Inflammatory macrophage treated with lipopolysaccharide for 4 hours (primary cell): ENCODE measurements at places on chromosomes 5 and 9.
A peak's percentile ranks its signal among the peaks of the same experiment; 100 is the strongest.

DNA sequence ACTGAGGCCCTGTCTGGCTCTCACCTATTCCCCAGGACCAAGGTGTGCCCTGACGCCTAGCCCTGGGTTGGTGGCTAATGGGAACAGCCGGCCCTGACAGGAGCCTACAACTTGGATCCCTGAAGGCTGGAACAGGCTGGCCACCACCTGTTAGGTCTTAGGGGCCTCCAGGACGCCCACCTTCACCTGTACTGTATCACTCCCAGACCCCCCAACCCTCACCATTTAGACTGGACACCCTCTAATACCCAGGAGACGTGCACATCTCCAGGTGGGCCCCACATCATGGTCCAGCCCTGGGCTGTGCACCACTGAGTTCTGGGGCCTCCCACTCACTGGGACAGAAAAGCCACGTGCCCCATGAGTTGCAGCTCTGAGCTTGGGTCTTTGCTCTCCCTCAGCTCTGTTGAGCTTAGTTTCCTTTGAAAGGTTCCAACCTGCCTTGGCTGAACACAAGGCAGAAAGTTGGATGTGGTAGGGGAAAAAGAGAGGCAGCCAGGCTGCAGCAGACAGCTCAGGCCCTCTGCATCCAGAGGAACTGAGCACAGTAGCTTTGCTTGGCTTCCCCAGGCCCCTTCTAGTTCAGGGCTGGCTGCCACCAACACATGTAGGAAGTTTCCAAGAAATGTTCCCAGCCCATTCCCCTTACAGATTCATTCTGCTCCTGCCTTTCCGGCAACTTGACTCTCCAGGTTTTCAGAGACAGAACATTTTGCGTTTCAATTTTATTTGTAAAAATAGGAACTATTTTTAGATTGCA lies 116.8 kb upstream of the TBC1D2 start:
- no peak for DNase-seq

DNA sequence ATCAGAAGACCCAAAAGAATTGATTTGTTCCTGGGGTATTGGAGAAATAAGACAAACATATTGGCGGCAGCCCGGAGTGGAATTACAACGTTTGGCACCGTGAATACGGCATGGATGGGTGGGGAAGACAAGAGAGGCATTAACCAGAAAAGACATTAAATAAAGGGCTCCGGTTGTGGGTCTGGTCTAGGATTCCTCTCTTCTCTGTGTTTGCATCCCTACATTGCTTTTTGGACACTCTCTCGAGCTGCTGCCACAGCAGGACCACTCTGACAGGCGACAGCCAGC lies 138.7 kb upstream of the PALM2AKAP2 start:
- DNase-seq, result no peak

GRCh38 chr9:34982361-34982760 lies 7.2 kb upstream of the DNAJB5 start:
- DNase-seq, result peak; percentile 85

GRCh38 chr9:109115931-109116526 lies 3.7 kb downstream of the TMEM245 start:
- no peak for DNase-seq

GRCh38 chr9:92508018-92508820 lies 25.9 kb upstream of the ASPN start:
- DNase-seq, result no peak

- peak; percentile 53 for DNase-seq
Measured at GRCh38 chr9:137320555-137321384, 18.7 kb upstream of the NRARP start.

DNA sequence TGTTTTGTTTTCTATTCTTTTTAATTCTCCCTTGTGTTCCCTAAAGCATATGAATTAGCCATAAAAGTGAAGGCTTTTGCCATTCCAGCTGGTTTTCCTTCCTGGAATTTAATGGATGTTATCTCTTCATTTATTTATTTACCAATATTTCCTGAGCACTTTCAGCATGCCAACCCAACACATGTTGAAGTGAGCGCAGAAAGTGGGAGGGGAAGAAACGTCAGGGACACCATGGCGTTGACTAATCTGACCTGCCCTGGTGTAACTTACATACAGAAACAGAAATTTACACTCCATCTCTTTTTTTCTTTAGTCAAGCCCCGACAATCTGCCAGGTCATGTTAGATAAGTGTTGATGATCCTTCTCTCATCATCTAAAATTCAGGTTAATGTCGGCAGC lies 247.5 kb downstream of the PCSK5 start:
- DNase-seq, result no peak

- DNase-seq, result no peak
Measured at GRCh38 chr5:76099756-76100155, 16.6 kb downstream of the SV2C start.

DNA sequence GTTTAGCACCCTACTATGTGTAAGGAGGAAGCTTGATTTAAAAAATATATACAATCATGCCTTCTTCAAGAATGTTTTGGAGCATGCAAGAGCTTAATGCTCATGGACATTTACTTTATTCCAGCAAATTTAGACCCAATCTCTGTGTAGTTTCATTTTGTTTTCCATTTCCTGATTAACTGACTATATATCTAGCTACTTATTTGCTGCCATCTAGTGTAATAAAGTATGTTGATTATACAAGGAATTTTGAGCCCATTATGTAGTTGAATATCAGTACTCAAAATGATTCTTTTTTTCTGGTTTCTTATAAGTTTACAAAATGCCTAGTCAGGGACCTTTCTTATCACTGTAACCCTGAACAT lies 100.0 kb upstream of the CCDC152 start:
- DNase-seq, result no peak

GRCh38 chr5:79023348-79023747 lies 38.2 kb upstream of the ARSB start:
- DNase-seq, result no peak

- DNase-seq, result no peak
Measured at GRCh38 chr9:97366476-97366875, 45.4 kb upstream of the TDRD7 start.

GRCh38 chr5:169250887-169251286 lies 50.1 kb downstream of the SLIT3 start:
- DNase-seq, result no peak

DNA sequence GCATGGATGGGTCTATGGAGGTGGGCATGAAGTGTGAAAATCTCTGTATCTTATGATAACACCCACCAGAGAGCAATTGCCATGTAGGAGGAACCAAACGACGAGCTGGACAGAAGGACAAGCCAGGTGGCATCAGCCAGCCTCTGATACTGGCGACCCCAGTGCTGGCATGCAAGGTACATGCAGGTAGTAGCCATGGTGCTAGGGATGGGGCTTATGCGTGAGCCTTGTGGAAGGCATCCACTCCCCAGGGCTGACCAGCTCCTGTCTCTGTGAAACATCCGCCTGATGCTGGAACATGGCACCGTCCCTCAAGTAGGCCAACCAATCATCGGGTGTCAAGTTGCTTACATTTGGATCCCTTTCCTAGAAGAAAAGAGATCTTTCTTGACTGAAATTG lies 412.9 kb downstream of the GADD45G start:
- no peak for DNase-seq

GRCh38 chr5:132500931-132501628 lies 10.5 kb upstream of the IRF1 start:
- DNase-seq, result peak; percentile 61

- DNase-seq, result peak; percentile 32
Measured at GRCh38 chr9:93376411-93376810, 75.1 kb upstream of the FAM120A start.

- no peak for DNase-seq
Measured at GRCh38 chr9:95449016-95449415, 67.8 kb downstream of the PTCH1 start.

- DNase-seq, result no peak
Measured at GRCh38 chr9:76927540-76928240, 21.8 kb upstream of the PRUNE2 start.

DNA sequence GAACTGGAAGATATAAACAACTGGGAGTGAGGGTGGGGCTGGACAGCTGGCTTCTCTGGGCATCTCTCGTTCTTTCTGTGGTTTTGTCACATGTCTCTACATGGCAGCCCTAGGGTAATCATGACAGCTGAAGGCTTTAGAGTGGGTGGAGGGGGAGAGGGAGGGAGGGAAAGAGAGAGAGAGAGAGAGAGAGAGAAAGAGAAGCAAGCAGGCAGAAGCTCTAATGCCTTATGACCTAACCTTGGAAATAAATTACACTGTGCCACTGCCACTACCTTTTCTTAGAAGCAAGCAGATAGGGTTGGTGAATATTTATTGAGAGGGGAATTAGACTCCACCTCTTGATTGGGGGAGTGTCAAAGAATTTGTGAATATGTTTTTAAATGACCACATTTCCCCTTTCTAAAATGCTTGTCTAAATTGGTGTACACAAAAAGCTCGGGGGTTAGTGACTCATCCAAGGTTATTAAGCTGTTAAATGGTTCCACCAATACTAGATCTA lies 2.6 kb upstream of the DAPK1 start:
- peak; percentile 84 for DNase-seq

DNA sequence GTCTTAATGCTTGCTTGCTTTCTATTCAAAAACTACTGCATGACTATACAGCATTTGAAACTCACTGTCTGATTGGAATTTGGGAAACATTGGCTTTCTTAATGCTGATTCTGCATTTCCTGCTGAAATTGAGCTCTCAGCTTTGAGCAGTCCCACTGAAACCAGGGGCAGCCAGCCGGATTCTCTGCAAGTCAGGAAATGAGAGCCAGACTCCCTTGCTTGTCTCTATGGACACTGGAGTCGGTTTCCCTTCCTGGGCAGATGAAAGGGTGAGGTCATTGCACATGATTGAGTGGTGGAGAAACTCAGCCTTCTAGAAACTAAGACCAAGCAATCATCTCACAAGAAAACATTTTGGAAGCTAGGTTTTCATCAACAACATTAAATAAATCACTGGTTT lies 119.7 kb upstream of the SPATA31C2 start:
- peak; percentile 67 for DNase-seq

DNA sequence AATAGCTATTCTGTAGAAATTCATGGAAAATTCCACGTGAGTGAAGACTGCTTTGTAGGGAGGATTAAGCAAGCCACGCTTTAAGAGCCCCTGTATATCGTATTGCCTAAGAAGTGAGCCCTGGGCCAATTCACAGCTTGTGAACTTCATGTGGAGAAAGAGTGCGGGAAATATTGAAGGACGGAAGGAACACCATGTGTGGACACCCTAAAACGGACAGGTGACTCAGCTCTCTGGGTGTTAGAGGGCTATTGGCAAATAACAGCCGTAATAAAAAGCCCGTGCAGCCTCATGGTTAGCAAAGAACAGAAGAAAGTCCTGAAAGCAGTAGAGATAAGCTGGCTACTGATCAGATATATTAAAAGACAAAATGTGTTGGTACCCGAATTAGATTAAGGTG lies 26.4 kb downstream of the ZNF366 start:
- DNase-seq, result peak; percentile 44

DNA sequence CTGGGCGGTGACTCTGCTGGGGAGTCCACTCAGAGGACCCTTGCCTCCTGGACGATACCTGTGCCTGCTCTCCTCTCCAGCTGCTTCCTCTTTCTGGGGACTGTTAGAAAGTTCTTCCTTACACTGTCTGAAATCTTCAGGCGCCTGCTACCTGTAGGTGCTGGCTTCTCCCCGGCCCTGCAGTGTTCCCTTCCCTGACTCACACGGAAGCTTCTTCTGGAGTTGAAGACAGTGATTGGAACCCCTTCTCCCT lies 562 bp downstream of the GSN start:
- DNase-seq, result no peak

- DNase-seq, result no peak
Measured at GRCh38 chr9:97468658-97469448, 32.6 kb upstream of the TMOD1 start.

GRCh38 chr5:154276973-154277331 lies 86.4 kb downstream of the GALNT10 start:
- no peak for DNase-seq

- DNase-seq, result no peak
Measured at GRCh38 chr9:304519-305185, 90.0 kb downstream of the DOCK8 start.

DNA sequence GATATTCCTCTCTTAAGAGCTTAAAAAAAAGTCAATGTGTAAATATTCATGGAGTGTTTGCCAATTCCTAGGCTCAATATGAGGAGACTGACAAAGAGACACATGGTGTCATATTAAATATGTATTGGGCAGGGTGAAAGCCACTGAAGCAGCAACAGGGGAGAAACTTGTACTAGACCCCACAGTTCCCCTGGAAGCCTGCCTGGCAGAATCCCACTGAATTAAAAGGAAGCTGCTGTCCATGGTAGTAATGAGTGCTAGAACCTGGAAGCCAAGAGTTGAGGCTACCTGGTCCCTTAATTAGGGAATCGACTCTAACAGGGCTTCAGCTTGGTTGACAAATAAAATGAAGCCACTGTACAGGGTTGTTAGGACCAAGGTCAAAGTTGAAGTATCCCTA lies 129.4 kb upstream of the GPR151 start:
- no peak for DNase-seq

GRCh38 chr5:78419396-78419795 lies 59.0 kb downstream of the SCAMP1 start:
- DNase-seq, result no peak

- no peak for DNase-seq
Measured at GRCh38 chr5:71693828-71694427, 25.1 kb upstream of the CARTPT start.

DNA sequence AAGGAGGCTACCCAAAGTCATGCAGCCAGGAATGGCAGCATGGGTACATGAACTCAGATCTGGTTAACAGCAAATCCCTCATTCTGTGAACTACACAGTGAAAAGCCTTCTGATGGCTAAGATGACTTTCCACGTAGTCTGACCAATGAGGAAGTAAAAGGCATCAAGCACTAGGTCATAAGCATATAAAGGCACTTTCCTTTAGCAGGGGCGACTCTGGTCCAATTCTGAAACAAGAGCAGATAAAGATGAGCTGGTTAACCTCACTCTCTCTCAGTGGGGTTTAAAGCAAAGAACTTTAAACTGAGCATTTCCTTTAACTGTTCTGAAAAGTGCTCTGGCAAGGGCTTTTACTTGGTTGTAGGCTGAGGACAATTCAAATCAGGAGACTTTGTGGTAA lies 21.1 kb downstream of the PSMB7 start:
- DNase-seq, result peak; percentile 64

DNA sequence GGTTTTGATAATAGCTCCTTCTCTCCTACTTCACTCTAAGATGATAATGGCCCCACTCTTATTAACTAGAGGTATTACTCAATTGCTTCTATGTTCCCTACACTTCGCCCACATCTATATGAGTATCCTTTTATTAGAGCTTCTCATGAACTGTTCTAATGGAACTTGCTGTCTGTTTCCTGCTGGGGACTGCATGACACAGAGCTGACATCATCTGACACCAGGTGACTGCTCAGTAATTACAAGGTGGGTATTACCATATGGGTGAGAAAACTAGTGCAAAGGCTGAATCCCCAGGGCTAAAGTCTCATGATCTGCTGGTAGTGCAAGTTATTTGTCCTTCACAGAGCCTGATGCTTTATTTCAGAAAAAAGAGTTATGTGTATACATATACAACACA lies 146.2 kb upstream of the PLCXD3 start:
- no peak for DNase-seq
